NCI-H1105 treated with DMSO at 0.1 percent for 48 hours (cell line): ENCODE measurements at places on chromosomes 1 and 21.

DNA sequence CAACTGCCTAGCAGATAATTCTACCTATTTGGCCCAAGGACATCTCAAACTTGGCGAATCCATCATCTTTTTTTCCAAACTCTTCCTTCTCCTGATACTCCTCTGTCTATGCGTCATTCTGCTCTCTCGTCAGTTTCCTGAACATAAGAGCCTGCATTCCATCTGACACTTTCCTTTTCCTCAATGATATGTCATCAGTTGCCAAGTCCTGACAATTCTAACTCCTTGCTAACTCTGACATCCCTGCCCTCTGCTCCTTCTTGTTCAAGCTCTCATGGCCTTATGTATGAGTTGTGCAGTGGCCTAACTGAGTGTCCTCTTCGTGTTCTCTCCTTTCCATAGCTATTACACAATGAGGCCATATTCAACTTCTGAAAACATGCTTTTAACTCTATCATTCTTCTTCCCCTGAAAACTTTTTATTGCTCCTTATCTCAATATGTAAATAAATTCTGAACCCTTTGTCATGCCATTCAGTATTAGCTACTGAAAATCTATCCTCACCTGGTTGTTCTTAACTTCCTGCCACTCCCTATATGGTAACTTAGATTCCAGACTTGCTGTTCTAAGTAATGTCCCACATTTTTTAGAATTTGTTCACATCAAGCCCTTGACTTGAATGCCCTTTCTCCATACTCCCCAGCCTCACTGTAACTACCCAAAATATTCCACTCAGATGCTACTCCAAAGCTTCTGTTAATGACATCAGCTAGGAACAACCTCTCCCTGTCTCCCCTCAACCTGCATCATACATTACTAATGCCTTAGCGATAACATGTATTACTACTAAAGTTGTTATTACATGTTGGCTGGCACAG is 11.5 kb downstream of the PALMD start:
- no peak for DNase-seq

GRCh38 chr1:77095236-77095635 is 124.0 kb downstream of the PIGK start:
- no peak for DNase-seq

- no peak for DNase-seq
These were observed 137.2 kb downstream of the KCTD3 start for GRCh38 chr1:215704089-215704860.

DNA sequence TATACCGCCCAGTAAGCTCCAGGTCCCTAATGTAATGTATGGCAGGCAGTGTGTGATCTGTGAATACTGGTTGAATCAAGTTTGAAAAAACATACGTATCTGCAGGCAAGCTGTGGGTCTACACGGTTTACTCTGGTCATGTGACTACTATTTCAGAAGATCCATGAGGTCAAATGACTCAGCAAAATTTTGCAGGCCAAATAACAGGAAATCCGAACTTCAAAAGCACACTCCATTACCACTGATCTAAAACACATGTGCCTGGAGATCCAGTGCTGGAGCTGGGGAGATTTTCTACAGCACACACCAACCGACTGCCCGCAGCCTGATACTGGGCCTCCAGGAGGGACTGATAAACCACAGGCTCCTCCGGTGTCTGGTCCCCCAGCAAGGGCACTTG is 64.5 kb upstream of the SLC44A3 start:
- no peak for DNase-seq

DNA sequence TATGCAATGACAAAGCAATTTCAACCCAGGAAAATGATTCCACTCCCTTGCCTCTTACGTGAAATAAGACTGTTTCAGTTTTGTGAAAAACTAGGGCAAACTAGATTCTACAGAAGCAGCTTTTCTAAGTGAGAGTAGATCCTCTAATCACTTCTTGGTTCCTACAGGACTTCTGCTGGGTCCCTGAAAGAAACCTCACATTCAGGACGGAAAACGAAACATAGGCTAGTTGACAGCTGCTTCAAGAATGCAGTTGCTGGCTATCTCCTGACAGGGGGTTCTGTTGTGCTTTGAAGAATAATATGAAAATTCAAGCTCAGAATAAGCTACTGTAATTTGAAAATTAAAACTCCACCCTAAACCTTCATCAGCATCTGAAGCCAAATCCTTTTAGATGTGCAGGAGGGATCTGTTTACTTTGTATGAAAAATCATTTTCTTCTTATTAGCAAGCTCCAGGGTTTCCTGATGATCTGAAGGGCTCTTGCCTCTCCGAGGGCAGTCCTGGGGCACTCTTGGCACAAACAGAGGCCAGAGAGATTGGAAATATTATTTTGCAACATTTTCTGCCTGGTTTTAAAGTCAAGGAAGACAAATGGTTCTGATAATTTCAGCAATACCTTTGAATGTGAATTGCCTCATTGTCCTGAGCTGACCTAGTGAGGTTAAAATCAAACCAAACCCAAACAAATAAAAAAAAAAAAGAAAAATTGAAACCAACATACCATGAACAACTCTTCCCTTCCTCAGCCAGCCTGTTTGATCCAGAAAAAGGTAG is 55.0 kb downstream of the NTMT2 start:
- no peak for DNase-seq

- DNase-seq = no peak
These were observed 226.9 kb upstream of the IRF2BP2 start for GRCh38 chr1:234836776-234837357.

GRCh38 chr1:2529784-2530512 is at the start of gene HES5:
Gene HES5, minus strand, starts transcription at chr1:2530263. Its CDS starts 99 bp downstream, at chr1:2530164.
- DNase-seq = no peak

GRCh38 chr1:117116784-117117130 is 4.8 kb downstream of the TRIM45 start:
- DNase-seq = no peak

GRCh38 chr1:219446288-219446687 is 166.6 kb downstream of the ZC3H11B start:
- DNase-seq = no peak

- DNase-seq = no peak
These were observed at the start of gene CASQ1 for GRCh38 chr1:160189649-160190625. Gene CASQ1, plus strand, starts transcription at chr1:160190575. Its CDS starts 177 bp downstream, at chr1:160190752.

DNA sequence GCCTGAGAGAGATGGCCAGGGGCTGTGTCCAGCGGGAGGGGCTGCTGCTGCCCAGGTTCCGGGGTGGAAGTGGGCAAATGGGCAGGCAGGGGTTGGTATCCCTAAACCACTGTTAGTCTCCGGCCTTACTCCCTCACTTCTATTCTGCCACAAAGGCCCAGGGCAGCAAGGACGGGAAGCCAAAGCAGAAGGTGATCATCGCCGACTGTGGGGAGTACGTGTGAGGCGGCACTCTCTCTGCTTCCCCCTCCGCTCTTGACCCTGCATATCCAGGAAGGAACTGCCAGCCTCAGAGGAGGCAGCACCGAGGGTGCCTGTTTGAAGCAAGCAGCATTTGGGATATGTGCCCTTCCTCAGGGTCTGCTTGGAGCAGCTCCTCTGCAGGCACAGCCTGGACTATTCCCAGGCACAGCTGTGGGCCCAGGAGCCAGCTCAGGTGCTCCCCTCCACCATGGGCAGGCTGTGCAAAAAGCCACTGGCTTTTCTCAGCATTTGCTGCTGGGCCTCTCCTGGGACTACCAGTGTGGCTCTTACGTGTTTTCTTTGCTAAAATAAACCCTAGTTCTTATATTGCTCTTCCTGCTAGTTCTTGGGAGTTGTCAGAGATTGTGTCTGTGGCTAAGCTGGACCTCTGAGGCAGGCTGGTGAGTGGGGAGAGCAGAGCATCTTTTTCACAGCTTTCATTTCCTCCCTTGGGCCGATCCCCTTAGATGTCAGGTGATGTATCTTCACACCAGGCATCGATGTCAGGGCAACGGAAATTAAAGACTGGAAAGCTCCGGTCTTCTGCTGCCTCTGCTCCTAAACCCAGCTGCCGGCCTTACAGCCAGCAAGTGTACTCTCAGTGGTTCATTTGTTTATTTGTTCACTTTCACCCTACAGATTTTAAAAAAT is 14.7 kb downstream of the PPIE start:
- no peak for DNase-seq
